Eye (tissue), 1 donor: ENCODE measurements at places on chromosomes 12 and 14.

- no peak for DNase-seq
Observed at GRCh38 chr14:34782031-34782430, 67.6 kb upstream of the CFL2 start.

- DNase-seq: no peak
Observed at GRCh38 chr12:64631197-64631596, 20.9 kb downstream of the RASSF3 start.

DNA sequence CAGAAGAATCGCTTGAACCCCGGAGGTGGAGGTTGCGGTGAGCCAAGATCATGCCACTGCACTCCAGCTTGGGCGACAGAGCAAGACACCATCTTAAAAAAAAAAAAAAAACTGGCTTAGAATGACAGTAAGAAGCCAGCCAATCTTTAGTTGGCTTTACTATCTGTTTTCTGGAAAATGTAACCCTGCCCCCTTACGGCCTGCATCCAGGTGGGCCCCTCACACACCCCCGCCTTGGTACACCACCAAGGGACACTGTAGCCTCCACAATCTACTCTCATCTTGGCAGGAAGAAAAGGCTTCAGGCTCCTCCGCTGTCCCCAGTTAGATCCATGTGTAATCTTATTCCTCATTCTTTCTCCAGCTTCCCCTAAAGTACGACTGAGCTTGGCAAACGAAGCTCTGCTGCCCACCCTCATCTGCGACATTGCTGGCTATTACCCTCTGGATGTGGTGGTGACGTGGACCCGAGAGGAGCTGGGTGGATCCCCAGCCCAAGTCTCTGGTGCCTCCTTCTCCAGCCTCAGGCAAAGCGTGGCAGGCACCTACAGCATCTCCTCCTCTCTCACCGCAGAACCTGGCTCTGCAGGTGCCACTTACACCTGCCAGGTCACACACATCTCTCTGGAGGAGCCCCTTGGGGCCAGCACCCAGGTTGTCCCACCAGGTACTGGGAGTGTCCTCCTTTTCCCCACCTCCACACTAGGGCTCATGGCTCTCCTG, 6.6 kb downstream of the TAPBPL start:
- no peak for DNase-seq

- no peak for DNase-seq
Observed at GRCh38 chr12:6435961-6436715, 8.6 kb upstream of the CD27 start.

DNA sequence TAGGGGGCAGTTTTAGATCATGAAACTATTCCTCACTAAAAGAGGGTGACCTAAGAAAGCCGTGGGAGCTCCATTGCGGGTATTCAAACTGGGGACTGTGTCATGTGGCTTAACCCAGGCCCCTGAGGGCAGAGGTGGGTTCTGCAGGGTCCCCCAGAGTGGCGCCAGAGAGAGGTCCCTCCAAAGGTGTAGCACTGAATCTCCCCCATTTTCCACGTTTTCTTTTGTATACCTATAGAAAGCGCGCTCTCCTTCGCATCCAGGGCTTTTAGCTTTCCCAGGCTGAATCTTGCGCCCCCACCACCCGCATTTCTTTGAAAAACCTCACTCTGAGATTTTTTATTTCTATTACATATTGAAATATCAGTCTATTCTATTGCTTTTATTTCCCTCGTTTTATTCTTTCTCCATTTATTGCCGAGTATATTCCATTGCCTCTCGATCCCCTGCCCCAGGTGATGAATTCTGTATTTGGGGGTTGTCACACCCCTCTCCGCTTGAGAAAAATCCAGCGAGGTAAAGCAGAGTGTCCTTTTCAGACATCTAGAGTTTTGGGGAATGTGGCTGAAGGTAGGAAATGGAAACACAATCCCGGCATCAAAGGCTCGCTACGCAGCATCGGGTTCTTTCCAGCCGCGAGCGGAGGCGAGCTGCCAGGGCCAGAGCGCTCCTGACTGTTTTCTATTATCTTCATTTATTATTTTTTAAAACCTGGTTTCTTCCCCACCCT, 870 bp upstream of the HOXC13 start:
- peak; percentile 53 for DNase-seq

DNA sequence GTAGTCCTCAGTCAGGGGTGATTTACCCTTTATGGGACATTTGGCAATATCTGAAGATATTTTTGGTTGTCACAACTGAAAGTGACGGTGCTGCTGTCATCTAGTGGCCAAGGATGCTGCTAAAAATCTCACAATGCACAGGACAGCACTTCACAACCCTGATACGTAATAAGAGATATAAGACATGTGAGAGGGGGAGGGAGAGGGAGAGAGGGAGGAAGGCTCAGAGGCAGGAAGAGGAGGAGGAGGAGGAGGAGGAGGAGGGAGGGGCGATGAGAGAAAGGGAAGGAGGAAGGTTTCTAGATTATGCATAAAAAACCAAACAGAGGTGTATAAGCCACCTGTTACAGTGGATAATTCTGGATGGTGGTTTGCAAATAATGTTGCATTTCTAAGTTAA, 14.3 kb downstream of the MYL2 start:
- DNase-seq: peak; percentile 39

DNA sequence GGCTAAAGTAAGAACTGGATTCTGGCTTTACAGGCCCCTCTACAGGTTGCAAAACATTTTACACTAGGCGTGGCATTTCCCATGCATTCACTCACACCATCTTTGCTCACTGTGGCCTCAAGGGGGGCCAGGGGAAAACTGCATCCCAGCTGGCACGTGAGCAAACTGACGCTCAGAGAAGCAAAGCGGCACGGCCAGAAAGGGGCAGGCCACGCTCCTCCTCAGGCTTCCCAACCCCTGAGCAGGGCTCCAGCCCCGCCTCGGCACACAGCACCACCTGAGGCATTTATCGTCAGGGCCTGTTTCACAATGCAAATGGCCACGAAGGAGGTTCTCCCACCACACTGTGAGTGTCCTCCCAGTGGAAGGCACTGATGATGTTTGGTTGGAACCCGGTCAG, 90.8 kb downstream of the BCL11B start:
- no peak for DNase-seq

- DNase-seq: no peak
Observed at GRCh38 chr12:123655420-123655819, 15.5 kb upstream of the TCTN2 start.

GRCh38 chr12:78612190-78612589, 252.4 kb upstream of the SYT1 start:
- no peak for DNase-seq
